Ureter (tissue), 1 donor: ENCODE measurements at places on chromosomes 13 and 19. TPM values are rescaled to one million over a fixed set of nuclear protein-coding genes. Genes with fewer than 3 reads are reported as not detected.
A peak's percentile ranks its signal among the peaks of the same experiment; 100 is the strongest.

Gene MYO1F
- total RNA-seq: 20.6 TPM

Gene SHANK1
- 0.29 TPM for total RNA-seq

Gene DKKL1
- 0.62 TPM for total RNA-seq

Gene LRP3
- 15.0 TPM for total RNA-seq

Gene NTF4
- total RNA-seq: 20.6 TPM

Gene ZNF99
- total RNA-seq: 0.34 TPM

Gene LILRA5
- 2.1 TPM for total RNA-seq

Gene CGB8
- not detected for total RNA-seq

Gene BEST2
- total RNA-seq: not detected

Gene KLK2
- not detected for total RNA-seq

Gene FTL
- 1,526 TPM for total RNA-seq

Gene CD209
- total RNA-seq: 3.3 TPM

- DNase-seq: no peak
Observed at GRCh38 chr19:17311455-17312188, 2.3 kb downstream of the DDA1 start.

- peak; percentile 93 for DNase-seq
Observed at GRCh38 chr13:38349390-38350113, at the start of gene UFM1. Gene UFM1 (plus strand): TSS chr13:38349851. CDS start chr13:38349920, 69 bp downstream.

DNA sequence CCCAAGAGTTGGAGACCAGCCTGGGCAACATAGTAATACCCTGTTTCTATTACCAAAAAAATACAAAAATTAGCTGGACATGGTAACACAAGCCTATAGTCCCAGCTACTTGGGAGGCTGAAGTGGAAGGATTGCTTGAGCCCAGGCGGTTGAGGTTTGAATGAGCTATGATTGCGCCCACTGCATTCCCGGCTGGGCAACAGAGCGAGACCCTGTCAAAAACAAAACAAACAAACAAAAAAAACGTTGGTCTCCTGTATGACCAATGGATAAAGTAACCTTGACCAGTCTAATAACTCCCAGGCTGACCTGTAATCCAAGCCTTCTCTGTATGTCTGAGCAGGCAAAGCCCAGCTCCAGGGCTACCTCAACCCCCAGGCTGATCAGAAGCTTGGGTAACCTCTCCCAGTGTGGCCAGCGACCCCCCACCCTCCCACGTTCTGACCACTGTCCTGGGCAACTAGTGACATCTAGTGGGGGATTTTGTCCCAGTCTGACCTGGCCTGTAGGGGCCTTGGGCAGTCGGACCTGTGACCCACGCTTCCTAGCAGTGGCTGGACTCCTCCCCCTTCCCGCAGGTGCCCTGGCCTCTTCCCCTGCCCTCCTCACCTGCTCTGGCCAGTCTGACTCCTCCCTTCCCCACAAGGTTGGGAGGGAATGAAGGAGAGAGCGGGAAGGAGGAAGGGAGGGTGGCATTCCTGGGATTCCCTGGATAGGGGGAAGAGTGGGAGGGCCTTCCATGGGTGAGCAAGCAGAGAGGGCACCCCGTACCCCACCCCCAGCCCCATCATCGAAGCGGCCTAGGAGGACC lies 1.0 kb upstream of the BCAM start:
- peak; percentile 48 for DNase-seq

DNA sequence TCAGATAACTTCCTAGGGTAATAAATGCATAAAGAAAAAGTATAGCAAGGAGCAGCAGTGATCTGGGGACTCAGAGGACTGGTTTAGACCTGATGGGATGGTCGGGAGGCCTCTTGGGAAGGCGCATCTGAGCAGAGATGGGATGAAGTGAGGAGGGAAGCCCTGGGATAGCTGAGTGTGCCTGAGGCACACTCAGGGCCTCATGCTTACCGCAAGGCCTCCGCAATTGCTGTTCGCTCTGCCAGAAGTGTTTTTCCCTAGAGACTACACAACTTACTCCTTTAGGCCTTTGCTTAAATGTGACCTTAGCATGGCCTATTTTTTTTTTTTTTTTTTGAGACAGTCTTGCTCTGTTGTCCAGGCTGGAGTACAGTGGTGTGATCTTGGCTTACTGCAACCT lies 4.1 kb upstream of the DLL3 start:
- DNase-seq: no peak

- DNase-seq: no peak
Observed at GRCh38 chr19:45245334-45245787, at the start of gene EXOC3L2. Gene EXOC3L2 (minus strand): TSS chr19:45245407. CDS start chr19:45239045, 6,362 bp downstream.

DNA sequence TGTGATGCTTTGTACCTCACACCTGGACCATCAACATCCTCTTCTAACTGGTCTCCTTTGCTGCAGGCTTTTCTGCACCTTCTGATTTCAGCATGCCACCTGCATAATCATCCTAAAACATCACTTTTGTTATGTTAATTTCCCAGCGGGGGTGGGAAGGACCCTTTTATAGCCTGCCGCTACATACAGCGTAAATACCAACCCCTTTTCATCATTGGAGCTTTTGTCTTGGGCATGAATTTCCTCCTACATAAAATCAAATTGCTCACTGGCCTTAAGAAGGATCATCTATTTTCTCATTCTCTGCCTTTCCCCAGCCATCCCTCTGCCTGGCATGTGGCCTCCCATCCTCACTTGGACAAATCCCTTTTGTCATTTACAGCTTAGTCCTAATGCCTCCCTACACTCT lies 124.7 kb downstream of the RBM26 start:
- no peak for DNase-seq

- DNase-seq: no peak
Observed at GRCh38 chr13:20101467-20102316, 59.2 kb downstream of the GJA3 start.

GRCh38 chr13:26323764-26324163 lies 69.8 kb downstream of the CDK8 start:
- no peak for DNase-seq

- DNase-seq: no peak
Observed at GRCh38 chr13:76971215-76971614, 20.7 kb upstream of the CLN5 start.

- no peak for DNase-seq
Observed at GRCh38 chr13:38530492-38530891, 156.4 kb upstream of the FREM2 start.

DNA sequence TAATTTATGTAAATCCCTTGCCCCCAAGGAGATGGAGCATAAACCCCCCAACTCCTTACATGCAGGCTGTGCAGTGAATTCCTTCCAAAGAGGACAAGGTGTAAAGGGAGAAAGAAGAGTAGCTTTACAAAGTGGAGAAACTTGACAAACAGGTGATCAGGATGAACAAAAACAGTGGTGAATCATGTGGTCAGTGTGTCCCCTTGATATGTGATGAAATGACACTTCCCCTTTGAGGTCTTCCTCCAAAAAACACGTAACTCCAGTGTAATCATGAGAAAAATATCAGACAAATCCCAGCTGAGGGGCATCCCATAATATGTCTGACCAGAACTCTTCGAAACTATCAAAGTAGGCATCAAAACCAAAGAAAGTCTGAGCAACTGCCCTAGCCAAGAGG lies 29.5 kb upstream of the AKT2 start:
- no peak for DNase-seq

DNA sequence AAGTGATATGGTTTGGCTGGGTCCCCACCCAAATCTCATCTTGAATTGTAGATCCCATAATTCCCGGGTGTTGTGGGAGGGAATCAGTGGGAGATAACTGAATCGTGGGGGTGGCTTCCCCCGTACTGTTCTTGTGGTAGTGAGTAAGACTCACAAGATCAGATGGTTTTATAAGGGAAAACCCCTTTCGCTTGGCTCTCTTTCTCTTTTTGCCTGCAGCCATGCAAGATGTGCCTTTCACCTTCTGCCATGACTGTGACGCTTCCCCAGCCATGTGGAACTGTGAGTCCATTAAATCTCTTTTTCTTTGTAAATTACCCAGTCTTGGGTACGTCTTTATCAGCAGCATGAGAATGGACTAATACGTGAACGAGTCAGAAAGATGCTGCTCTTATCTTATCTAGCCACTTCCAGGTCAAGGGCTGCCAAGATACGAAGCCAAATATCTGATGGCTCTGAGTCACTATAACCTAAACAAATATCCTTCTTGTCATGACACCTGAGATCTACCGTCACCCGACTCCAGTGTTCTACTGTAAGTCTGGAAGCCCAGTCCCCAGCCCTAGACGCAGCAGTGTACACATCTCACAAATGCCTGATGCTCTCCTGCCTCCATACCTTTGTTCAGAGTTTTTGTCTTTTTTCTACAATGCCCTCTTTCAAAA lies 45.9 kb downstream of the SLC15A1 start:
- no peak for DNase-seq

GRCh38 chr19:50447750-50448149 lies 15.1 kb downstream of the MYBPC2 start:
- no peak for DNase-seq

DNA sequence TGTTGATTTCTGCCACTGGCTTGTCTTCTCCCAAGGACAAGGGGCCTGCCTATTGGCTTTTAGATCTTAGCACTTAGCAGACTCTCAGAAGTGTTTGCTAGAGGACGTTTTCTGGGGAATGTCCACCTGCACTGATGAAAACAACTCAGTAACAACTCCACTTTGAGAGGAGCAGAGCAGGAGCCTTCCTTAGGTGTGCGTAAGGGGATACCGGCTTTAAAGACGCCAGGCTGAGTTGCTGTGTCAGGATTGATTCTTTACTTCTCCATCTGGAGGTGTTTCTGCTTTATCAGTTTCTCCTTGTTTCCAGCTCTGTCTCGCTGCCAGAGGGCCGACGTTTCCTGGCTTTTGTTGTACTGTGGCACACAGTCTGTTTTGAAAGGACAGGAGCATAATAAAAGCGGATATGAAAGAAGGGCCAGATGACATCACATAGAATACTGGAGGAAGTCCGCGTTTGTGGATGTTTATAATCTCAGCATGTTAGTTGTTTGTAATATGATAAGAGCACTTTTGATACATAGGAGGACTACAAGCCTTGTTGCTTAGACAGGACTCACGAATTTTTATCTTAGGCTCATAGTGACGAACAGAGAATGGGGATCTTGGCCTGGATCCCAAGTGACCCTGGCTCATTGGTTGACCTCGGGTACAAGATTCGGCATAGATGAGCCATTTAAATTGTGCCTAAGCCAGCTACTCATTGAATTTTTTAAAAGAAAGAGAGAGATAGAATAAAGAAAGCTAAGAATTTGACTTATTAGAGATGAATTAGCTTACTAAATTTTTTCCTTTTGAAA lies 34.6 kb downstream of the COL4A2 start:
- DNase-seq: no peak

DNA sequence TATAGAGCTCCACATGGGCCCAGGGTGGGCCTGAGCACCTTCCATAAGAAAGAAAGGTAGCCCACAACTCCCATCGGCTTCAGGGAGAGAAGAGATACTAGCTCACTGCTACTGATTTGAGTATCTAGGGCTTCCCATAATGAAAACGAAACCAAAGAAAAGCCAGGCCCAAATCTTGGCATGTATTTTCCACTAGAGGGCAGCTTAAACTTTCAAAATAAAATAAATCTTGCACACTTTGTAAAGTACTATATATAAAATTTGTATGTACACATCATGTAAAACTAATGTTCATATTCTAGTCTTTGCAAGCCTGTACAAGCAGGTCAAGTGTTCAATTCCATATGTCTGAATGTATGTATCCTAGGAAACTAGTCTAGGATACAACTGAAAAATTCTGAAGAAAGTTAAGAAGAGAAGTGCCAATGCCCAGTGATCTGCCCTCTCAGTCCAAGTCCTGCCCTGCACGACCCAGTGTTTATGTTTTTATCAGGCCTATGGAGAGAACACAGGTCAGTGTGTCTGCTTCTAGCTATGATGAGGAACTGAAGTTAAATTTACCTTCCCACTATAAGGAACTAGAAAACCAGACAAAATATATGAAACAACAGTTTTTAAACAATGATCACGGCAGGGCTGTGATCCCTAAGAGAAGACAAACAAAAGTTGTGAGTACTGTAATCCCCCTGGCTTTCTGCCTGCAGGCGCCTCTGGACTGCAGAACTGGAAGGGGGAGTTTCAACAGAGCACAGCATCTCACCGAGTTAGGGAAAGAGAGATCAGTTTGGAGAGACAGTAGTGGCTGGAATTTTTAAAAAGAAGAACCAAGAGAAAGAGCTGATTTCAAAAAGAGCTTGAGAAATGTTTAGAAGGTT lies 475.7 kb downstream of the UQCRFS1 start:
- DNase-seq: no peak

GRCh38 chr19:45601115-45601514 lies 897 bp downstream of the GPR4 start:
- no peak for DNase-seq

DNA sequence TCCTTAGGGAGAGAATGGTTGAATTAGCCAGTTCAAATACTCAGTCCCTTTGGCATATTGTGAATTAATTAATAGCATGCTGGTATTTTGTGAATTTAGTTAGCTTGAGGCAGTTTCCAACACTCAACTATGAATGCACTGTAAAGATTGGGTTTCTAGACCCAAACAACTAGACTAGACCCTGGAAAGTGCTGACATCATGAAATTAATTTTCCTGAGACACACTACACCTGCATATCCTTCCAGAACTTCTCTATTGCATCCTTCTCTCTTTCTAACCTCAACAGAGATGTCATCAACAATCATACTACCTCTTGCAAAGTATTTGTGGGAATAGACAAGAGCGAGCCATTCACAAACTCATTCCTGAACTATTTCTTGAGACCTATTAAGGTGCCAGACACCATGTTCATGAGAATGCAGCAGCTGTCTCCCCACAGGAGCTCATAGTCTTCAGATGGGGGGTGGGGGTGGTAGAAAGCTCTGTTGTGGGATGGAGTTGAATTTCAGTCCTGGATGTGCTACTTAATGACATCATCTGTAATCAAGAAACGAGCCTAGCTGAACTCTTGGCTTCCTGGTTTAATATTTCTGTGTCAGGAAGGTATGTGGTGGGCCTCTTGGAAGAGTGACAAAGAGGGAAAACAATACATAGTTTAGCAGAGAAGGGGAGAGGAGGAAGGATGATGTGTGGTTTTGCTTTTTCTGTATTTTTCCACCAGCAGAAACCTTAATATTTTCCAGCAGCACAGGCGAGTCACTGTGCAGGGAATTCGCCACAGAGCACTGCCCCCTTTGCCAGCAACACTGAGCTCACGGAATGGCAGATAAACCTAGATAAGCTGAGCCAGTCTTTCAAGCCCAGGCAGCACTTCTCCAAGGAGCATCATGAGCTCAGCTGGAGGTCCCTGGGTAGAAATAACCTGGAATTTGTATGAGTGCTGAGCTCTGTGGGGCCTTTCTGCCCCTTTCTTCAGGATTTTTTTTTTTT lies 53.1 kb upstream of the CYSLTR2 start:
- DNase-seq: no peak

GRCh38 chr19:47109541-47110375 lies 3.8 kb downstream of the ZC3H4 start:
- no peak for DNase-seq

GRCh38 chr13:113647351-113648215 lies 10.4 kb downstream of the ATP4B start:
- DNase-seq: peak; percentile 96

- no peak for DNase-seq
Observed at GRCh38 chr13:93108111-93108601, 118.5 kb upstream of the GPC6 start.

GRCh38 chr13:72537395-72537780 lies 190.0 kb downstream of the MZT1 start:
- no peak for DNase-seq
